ENCODE measurements at places on chromosomes 2 and 18.

- no peak for DNase-seq
Observed at GRCh38 chr2:42840760-42841159, 48.4 kb upstream of the HAAO start.

DNA sequence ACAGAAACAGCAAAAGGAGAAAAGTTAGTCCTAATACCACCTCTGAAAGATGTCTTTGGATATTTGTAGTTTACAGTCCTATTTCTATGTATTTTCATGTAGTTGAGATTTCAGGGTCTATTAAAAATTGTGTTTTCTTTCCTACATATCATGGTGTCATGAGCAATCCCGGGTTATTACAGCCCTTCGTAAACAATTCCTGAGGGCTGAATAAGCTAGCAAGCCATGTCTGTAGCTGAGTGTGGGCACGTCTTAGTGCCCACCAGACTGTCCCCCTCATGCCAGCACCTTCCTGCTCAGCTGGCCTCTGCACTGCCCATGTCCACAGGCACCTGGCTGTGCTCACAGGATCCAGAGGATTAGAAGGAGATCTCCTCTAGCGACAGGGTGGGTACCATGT lies 60.6 kb downstream of the CTIF start:
- no peak for DNase-seq

DNA sequence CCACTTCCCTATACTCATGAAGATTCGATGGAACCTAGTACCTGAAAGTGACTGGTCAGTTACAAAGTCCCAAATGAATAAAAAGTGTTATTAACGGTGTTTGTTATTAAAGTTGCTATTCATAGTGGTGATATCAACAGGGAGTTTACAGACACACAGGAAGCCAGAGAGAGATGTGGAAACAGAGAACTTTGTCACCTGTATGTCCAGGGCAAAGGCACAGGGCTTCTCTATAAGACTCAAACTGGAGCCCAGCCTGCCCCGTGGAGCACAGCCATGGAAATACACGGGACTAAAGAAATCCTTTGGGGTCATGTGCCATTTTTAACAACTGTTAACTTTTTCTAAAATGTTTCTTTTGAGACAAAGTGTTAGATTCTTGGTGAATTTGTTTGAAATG lies 68.5 kb downstream of the KLF7 start:
- no peak for DNase-seq

GRCh38 chr2:160694631-160695030 lies 201.0 kb upstream of the RBMS1 start:
- DNase-seq: no peak

DNA sequence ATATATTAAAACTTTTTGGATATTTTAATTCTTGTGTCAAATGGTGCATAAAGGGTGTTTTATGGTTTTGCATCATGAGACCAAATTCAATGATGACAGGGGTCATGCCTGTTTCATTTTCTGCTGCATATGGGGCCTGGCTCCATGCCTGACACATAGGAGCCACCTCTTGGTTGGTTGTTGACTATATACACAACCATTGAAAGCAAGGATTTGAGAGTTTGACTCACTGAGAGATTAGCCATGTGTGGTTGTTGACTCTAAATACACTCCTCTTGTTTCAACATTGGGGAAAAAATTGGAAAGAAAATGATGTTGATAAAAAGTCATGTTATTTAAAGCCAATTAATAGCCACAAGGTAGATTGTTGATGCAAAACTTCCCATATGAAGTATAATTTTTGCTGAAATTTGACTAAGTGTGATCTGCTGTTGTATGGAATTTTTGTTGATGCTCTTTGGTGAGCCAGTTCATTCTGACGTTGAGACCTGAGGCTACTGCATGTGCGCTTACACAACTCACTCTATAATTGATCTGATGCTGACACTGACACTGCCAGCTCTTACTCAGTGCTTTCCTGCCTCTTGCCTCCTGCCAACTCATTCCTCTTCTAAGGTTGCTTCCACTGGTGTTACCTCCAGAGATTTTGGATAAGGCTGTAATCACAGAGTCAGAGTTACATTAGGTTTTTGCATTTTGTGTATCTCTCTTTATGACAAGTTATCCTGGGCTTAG lies 446.2 kb upstream of the SLC14A2 start:
- DNase-seq: no peak

- DNase-seq: no peak
Observed at GRCh38 chr2:221502270-221503010, 69.7 kb downstream of the EPHA4 start.

DNA sequence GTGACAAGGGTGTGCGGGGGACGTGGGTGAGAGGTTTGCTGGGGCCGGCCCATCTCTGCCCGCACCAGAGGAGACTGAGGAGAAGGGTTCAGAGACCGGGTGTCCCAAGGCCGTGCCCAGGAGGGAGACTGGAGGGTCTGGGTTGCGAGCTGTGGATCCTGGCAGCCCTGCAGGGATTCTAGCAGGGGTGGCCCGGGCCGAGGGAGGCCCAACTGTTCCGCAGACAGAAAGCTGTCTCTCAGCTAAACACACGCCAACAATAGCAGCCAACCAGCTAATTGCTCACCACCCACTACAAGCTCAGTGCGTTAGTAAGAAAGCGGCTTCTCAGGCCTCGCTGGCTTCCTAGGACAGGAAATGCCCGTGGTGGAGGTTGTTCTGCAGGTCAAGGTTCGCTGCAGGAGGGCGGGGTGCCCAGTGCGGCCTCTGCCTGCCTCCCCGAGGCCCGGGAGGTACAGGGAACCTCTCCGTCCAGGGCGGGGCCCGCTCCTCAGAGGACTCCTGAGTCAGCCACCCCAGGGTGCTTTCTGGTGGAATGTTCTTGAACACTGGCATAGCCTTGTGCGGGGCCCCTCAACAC lies 282.0 kb upstream of the PXDN start:
- DNase-seq: no peak

DNA sequence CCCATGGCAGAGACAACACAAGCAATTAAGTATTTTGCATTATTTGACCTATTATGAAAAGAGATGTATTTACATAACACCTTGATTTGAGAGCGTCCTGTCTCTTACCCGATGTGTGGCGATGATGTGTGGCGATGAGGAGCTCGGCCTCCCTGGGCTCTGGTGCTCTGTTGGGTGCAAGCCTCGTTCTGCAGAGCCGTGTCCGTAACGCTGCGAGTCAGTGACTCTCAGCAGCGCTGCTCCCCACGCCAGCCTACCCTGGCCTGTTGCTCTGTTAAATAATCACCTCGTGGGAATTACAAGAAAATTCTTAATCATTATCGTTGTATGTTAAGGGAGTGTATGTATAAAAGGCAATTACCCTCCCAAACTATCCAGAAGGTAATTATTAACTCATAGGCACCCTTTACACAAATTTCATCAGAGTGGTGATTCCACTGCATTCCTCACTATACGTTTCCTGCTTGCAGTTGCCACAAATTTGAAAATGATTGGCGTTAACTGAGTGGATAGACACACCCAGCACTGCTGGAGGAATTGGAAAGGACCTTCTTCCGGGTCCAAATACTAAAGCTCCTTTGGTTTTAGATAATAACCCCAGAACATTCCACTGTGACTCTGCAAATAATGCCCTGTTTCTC lies 52.0 kb upstream of the NFATC1 start:
- no peak for DNase-seq

DNA sequence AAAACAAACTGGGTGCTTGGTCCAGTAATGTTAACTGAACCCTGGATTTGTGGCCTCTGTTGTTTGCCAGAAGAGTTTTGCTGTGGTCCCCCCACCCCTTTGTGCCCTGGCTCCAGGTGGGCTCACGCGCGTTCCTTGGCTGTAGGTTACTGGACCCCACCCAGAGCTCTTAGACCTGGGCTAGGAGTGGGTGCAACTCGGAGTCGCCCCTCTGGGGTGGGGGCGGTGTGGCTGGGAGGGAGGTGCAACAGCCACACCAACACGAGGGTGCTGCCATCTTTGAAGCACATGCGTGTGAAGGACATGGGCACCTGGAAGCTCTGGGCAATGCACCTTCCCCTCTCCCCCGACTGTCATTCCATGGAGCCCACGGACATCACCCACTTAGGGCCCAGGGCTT lies 92.7 kb downstream of the USP40 start:
- DNase-seq: no peak

- DNase-seq: no peak
Observed at GRCh38 chr2:12304564-12305171, 412.1 kb upstream of the TRIB2 start.

DNA sequence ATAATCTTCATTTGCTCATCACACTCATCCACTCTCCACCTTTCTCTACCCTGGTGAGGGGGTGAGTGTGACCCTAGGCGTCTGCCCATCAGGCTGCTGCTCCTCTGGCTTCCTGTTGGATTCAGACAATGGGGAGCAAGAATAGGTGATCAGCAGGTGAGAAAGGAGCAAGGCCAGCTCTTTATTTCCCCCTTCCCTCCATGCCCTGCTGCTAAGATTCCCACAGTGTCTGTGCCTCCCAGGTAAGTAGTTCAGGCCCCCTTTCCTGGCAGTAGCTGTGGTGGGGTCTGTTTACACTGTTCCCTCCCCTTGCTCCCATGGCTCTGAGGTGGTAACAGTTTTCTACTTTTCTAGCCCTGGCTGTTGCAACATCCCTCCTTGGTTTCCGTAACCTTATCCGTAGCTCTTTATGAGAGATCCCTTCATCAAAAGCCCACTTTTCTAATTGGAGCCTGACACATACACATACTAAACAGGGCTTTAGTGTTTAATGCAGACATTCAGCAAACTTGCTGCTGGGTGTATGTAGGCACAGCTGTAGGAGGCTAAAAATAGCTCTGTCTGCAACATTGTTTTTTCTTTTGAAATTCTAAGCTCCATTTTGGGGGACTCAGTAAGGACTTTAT lies 27.5 kb downstream of the MAP2 start:
- no peak for DNase-seq

DNA sequence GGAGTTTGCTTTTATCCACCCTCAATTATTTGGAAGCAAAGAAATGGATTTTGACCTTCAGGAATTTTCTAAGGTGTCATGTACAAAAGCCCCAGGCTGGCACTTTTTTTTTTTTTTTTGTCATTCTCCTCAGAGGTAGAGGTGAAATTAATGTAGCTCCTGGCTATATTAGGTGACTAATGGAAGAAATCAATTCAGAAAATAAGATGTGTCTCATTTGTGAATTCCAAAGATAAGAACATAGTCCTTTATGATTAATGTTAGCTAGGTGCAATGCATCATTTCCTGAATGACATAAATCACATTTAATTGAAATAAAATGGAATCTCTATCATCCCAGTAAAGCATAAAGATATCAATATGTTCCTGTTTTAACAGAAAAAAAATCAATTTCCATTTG lies 477.6 kb downstream of the FBXO15 start:
- DNase-seq: no peak

DNA sequence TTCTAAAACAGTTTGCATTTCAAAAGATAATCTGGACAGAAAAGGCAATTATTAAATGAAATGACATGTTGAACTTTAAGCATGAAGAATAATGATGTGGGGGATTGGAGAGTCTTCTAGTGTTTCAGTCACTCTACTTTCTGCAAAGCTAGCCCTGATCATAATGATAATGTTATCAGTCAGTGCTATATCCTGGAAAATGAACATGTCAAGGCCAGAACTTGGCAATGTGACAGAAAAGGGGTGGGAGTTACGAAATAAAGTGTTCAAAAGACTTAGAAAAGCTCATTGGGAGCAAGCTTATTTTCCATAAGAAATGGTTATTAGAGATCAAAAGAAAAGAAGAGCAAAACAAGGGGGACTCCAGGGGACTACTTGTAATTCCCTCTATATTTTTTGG lies 288.5 kb upstream of the SLC8A1 start:
- no peak for DNase-seq

DNA sequence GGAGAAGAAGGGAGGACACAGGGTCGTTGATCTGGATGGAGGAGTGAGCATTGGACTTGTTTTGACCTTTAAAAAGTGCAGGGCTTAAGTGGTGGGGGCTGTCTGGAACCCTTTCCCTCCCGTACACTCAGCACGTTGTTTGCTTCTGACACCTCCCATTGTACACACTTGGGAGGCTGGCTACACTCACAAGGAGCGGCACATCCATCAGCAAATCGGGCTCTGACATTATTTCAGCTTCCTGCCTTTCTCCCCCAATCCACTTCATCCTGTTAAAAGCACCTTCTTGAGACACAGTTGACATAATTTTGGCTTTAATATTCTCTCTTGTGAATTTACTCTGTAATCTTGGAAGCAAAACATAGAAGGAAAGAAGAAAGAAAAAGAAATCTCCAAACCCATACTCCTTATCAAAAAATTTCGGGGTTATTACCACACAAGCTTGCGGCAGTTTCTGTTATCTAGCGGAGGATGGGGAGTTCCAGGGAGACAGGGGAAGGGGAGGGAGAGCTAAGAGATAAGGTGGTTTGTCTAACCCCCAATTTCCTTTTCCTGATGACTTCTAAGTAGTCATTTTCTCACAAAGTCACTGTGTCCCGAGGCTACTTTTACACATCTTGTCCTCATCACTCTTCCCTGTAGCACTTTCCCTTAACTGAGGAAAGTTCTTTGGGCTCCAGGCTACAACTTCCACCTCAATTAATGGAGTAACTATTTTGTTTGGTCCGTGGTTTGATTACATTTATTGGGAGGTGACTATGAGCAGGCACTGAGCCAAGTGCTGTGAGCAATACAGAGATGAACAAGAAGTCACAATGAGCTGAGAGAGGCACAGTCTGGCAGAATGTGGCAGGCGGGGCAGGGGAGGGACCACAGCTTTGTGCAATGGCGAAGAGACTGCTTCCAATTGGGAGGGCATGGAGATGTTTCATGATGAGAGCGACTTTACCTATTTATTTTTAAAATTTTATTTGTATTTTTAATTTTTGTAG lies 240.1 kb upstream of the MEX3C start:
- no peak for DNase-seq

DNA sequence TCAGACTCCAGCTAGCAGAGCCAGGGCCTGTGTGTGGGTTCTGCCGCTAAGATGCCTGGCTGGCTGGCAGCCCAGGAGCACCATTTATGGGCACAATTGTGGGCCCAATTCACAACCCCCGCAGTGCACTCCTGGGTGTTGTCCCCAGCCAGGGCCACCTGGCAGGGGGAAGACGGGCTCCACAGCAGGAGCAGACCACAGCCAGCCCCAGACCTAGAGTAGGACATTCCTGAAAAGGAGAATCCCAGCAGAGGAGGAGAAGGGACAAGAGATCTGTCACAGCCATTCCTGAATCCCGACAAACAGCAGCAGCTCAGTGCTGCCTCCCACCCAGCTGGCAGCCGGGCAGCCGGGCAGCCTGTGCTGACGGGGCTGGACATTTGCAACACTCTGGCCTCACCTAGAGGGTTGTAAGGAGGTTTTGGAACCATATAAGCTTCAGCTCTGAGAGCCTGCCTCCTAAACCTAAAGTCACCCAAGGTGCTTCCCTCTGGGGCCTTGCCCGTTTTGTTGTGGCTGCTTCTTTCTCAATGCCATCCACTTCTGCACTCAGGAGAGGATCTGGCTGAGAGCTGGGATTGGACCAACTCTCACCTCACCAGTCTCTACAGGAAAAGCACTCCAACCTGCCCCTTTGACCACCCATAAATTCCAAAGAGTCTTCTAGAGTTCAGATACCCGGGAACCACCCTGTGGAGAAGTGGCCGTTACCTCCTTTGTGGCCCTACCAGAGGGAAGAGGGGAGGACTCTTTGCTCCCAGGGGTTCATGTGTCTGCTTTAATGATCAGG lies 4.1 kb upstream of the TMEM177 start:
- peak; percentile 32 for DNase-seq

Measured in NCI-H524 (cell line).